Effector CD4-positive, alpha-beta T cell (primary cell): ENCODE measurements at places on chromosomes 1 and 21.

GRCh38 chr1:212777151-212777550 lies 14.4 kb downstream of the NSL1 start:
- DNase-seq: no peak

DNA sequence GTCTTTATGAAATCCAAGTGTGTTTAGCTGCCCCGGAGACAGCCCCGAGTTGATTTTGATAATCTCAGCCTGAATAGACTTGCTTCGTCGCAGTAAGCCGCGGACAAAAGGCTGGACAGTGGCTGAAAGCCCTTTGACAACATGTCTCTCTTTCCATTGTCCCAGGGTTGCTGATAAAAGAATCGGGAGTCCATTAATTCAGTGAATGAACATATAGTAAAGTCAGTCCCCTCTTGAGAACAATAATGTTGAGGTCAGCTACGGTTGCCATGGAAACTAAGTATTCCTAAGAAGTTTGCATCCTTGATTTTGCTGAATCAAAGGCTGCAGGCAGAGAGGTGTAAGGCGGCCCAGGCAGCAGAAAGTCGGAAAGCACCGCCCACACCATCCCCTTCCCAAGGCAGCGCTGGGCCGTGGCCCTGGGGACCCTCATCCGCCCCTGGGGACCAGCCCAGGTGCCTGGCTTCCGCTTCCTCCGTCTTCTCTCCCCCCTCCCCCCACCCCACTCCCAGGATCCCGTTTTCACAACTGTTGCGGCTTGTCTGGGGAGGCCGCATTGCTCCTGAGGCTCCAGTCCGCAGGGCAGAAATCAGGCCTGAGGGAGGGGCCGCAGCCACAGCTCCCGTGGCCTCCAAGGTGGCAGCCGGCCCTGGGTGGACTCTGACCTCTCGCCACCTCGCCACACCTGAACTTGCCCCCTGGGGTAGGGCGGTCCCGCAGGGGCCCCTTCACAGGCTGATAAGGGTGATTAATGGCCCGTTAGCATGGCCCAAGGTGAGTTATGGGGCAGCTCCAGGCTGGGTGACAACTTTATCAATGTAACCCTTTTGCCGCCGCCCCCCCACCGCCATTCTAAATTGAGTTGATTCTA lies 180.9 kb downstream of the PRDM16 start:
- no peak for DNase-seq

GRCh38 chr1:215830226-215830810 lies 263.2 kb downstream of the KCTD3 start:
- no peak for DNase-seq

DNA sequence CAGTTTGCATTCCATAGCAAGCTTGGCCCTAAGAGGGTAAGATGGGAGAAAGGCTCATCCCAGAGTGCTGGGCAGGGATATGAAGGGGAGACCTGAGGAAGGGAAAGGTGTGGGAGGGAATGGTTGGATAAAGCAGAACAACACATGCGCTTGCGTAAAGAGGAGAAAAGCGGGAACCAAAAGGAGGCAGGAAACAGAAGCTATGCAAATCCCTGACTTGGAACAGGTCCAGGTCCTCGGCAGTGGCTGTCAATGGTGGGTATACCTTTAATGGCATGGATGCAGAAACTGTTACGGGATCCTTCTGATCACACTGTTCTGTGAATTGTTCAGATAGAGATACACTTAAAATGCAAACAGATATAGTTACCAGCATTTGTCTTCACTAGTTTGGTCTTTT lies 455.6 kb downstream of the SIPA1L2 start:
- DNase-seq: no peak

- DNase-seq: no peak
Observed at GRCh38 chr1:151504252-151504651, 6.9 kb upstream of the CGN start.

- DNase-seq: no peak
Observed at GRCh38 chr1:180173952-180174351, 19.3 kb downstream of the QSOX1 start.

DNA sequence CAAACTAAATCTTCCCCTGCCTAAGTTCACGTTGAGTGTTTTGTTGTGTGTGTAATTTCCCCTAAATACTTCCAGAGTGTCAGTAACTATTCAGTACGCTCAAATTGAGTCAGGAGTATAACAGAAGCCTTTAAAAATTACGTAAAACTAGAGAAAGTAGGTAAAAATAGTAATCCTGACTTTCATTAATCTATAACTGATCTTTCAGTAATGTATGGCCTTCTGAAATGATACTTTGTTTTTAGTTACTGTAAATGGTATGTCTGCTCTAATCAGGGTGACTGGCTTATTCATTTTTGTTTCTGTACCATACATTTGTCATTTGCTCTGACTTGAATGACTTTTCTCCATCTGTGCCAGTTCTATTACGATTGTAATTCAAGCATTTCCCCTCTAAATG lies 29.4 kb downstream of the MIER1 start:
- DNase-seq: no peak

DNA sequence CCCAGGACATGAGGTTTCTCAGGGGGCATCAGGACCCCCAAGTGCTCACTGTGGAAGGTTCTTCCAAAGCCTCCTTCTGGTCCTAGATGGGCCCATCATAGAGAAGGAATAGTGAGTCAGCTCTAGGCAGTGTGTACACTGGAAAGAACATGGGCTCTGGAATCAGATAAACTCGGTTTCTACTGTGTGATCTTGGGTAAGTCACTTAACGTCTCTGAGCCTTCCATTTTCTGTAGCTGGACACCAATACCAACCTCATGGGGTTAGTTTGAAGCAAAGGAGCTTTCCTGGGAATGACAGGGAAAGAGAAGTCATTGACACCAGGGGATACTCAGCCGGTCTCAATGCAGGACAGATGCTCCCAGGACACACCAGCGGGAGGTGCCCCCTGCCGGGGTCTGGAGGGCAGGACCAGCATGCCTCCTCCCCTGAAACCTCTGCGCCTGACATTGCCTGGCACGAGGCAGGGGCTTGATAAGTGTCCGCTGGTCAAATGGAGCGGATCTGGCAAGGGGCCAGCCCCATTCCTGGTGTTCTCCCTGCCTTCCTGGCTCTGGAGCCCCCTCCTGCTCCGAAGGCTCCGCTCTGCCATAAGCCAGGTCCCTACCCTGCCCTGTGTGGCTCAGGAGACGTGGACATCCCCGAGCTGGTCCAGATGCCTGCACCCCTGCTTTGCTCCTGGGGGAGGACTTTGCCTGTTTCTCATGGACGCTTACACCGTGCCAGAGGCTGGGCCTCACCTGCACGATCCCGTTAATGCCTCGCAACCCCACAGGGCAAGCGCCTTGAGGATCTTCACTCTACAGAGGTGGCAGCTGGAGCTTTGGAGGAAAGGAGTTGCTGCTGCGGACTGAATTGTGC lies 52.8 kb downstream of the EDN2 start:
- no peak for DNase-seq

DNA sequence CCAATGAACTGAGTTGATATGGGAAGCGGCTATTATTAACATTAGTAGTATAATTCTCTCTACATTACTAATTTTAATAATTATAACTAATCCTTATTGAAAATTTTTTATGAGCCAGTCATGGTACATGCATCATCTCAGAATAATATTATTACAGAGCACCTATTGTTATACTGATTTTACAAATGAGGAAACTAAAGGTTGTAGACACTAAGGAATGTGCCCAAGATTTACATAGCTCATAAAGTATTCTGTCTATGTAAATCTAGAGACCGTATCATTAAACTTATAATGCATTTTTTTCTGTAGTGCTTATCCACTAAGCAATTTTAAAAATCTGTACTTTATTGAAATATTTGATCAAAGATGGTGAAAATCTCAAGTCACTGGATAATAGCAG lies 825.9 kb downstream of the PLA2G4A start:
- DNase-seq: no peak

GRCh38 chr1:173405281-173405680 lies 71.9 kb upstream of the PRDX6 start:
- no peak for DNase-seq

DNA sequence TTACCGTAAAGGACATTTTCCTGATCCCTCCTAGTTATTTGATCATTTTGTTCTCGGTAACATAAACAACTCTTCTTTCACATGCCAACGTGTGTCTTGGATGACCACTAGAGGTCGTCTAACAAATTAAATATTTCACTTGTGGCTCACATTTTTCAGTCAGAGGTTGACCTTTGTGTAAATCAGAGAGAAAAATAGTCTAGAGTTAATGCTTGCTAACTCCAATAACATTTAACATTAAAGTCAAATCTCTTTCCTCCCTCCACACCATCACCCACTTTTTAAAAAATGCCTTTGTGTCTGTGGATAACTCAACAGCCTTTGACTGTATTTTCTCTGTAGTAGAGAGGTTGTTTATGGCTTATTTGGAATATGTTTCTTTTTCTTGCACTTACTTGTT lies 220.5 kb upstream of the B3GALT2 start:
- no peak for DNase-seq

GRCh38 chr1:199404976-199405375 lies 622.5 kb upstream of the NR5A2 start:
- DNase-seq: no peak

DNA sequence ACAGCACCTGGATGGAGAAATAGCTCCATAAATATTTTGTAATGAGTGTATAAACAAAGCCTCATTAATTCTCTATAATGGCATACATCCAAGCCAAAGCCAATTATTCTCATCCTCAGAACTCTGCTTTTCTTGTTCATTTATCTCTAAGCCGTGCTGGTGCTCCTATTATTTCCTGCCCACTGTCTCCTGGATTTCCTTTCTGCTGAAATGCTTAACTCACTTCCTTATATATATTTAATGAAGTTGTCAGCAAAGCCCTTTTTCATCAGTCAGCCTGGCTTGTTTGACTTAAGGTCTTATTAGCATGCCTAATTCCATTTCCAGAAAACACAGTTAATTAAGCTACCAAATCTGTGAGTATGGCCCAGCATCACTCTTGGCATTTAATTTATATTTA lies 93.4 kb downstream of the SLC25A24 start:
- no peak for DNase-seq

DNA sequence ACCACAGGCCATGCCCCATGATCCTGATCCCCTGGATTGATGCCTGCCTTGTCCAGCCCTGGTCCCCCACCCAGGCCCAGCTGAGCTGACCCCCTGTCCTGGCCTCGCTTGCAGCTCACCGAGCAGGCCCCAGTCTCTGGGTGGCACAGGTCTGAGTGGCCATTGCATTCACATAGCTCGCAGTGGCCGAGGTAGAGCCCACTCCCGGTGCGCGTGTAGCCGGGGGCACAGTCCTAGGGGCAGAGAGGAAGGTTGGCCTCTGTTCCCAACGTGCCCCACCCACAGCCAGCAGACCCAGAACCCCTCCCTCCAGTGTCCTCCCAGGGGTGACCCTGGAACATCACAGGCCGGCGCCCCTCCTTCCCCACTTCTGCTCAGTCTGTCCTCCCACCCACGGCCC lies 51.9 kb downstream of the LDLRAD2 start:
- no peak for DNase-seq

DNA sequence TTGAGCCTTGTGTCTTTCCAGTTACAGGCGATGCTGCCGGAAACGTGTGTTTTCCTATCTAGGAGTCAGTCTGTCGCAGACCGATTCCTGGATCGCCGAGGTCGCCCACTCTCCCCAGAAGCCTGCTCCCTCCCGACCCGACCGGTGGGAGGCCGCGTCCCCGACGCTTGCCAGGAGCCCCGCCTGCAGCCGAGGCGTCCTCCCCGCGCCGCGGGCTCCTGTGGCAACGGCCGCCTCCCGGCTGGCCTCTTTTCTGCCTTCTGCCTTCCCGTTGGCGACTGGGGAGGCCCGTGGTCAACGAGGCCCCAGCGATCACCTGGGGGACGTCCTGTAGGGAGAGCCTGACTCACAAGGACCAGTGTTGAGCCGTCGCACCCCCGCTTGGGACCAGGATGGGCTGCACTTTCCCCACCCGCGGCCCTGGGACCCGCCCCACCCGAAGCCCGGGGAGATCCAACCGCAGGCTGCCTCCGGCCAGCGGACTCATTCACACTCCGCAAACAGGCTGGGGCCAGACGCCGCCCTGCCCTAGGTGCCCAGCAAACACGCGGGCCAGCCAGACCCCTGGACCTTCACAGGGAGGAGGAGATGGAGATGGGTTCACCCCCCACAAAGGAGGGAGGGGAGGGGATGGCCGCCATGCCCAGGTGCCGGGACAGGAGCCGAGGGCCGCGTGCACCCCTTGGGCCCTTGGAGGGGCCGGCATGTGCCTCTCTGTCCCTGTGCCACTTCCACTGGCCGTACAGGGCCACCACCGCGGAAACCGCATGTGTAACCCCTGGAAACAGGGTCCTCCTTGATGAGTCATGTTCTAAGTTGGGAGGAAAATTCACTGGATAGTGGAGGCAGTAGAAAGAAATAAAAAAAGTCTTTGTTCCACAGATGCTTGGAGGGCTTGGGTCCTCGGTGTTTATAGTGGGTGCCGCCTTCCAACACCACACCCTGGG lies 7.2 kb upstream of the COL6A1 start:
- no peak for DNase-seq

- DNase-seq: no peak
Observed at GRCh38 chr1:16226490-16227179, 10.3 kb downstream of the CPLANE2 start.

DNA sequence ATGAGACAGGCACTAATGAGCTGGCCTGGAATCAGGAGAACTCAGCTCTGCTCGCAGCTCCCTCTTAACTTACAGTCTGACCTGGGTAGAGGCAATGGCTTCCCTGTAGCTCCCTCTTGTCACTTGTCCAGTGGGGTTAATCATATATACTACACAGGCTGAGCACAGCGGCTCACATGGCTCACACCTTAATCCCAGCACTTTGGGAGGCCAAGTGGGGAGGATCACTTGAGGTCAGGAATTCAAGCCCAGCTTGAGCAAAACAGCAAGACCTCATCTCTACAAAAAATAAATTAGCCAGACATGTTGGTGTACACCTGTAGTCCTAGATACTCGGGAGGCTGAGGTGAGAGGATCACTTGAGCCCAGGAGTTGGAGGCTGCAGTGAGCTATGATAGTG lies 4.2 kb downstream of the S100A6 start:
- DNase-seq: no peak

- DNase-seq: no peak
Observed at GRCh38 chr1:191904991-191905390, 253.3 kb upstream of the RGS18 start.

- DNase-seq: no peak
Observed at GRCh38 chr1:155352631-155353030, 31.9 kb downstream of the RUSC1 start.

DNA sequence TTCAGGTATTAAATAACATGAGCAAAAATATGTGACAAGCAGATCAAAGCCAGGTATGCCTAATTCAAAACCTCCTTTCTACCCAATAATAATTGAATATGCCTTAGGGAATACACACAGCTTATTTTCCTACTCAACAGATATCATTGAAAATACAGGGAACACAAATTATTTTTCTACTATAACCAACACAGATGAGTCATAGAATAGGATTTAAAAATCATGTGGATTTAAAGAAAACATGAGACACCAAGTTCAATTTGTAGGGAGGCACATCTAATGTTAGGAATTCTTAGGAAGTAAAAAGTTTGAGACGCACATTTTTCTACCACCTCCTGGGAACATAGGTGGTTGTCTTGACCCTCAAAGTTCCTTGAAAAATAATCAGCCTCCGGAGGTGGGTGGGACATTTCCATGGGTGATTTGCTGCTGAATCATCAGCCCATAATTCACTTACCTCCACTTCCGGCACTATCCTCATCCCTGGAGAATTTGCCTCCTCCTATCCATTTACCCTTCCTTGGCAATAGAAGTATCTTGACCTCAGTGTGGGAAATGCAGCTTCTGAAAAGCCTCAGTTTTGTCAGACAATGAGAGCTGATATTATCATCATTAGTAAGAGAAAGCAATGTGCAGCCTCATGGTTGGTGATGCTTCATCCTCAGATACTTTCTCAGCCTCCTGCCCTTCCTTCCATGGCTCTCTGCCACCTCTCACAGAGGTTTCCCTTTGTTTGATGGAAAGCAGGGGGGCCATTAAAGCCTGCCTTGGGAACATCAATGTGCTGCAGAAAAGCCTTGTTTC lies 33.5 kb upstream of the RGS4 start:
- no peak for DNase-seq

GRCh38 chr1:109615879-109616278 lies 3.5 kb downstream of the GNAT2 start:
- no peak for DNase-seq
